ENCODE measurements at places on chromosomes 2 and 18.

DNA sequence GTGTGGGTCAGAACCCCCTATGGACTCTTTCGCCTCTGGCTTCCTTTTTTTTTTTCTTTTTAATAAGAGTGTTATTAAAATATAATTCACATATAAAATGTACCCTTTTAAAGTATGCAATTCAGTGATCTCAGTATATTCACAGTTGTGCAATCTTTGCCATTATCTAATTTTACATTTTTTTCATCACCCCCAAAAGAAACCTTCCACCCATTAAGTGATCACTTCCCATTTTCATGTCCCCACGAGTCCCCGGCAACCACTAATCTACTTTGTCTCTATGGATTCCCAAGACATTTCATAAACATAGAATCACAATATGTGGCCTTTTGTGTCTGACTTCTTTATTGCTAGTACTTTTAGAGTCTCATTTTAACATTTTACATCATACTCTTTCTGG is 38.7 kb upstream of the ANXA4 start:
- no peak for DNase-seq

- DNase-seq, result no peak
Measured at GRCh38 chr18:70058916-70059315, 111.2 kb upstream of the CD226 start.

DNA sequence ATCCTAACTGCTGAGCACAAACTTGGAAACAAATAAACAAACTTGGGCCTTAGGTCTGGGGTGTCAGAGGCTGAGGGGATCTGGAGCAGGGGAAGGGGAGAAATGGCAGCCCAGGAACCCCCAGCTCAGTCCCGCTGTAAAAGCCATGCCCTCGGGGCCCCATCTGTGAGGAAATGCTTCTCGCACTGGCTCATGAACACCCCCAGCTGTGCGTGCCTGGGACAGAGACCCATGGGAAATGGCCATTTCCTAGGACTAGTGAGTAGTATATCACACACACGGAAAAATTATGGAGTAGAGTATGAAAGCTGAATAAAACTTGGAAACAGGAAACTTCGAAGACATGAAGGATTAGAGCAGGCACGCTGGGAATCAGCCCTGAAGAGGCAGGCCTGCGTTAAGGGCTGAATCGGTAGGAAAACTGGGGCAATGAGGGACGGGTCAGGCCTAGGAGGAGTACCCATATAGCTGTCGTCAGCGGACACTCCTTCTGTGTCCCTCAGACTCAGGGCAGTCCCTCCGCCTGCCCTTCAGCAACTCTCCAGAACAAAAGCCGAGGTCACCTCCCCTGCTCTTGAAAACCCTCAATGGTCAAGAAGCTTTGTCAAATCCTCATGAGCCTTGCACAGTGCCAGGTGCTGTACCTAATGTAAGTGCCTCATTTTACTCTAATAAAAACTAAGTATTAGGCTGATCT is 120.8 kb upstream of the ODC1 start:
- DNase-seq, result no peak

DNA sequence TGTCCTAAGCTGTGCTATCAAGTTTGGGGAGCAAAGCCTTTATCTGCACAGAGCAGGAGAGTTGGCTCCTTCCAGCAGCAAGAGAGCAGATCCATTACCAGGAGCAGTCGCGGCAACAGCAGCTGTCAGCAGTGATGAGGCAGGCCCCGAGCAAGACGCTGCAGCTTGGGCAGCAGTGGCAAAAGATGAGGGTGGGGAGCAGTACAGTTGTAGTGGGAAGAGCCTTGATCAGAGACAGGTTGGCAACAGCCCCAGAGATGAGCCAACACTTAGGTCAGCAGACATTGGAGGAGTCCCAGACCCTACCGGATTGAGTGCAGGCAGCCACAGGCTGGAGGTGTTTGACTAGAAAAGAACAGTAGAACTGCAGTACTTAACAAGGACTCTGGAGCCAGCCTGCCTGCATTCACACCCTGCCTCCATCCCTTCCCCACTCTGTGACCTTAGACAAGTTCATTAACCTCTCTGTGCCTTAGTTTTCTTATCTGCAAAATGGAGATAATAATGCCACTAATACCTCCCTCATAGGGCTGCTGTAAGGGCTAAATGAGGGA is 117.1 kb upstream of the SERTAD2 start:
- DNase-seq, result no peak

DNA sequence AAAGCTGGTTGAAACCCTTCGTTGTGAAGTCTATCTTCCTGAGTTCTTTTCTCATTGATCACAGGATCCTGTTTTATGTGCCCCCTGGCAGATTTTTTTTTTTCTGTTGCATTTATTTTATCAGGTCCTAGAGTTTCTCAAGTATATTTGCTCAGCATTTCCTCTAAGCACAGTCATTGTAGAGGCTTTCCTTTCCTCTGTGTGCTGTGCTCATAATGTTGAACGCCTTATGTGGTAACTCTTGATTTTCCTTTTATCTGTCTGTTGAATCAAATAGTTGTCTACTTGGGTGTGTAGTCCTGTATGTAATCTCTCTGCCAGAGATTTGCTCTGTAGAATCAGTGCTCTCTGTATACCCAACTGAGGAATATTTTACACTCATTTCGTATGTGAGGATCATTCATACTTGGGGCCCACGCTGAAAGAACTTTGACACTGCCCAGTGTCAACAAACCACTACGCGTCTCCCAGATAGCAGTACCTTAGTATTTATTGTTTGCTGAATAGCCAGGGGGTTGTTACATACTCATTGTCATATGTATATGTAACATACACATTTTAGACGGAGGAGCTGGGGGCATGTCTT is 118.2 kb downstream of the CTNNA2 start:
- no peak for DNase-seq

DNA sequence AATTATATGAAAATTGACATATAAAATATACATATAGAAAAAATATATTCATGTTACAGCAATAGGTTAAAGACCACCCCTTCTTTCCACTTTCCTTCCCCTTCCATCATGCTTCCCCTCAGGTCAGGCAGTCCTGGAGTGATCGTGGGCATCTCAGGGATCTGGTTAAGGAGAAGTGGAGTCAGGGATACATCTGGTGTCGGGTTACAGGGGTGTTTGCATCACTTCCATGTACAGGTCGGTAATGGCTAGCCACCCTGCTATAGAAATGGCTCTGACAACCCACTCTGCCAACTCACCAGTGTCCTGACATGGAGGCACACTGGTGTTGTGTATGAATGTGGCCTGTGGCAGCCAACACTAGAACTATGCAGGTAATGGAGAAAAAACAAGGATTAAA is 36.3 kb upstream of the LGALSL start:
- no peak for DNase-seq

DNA sequence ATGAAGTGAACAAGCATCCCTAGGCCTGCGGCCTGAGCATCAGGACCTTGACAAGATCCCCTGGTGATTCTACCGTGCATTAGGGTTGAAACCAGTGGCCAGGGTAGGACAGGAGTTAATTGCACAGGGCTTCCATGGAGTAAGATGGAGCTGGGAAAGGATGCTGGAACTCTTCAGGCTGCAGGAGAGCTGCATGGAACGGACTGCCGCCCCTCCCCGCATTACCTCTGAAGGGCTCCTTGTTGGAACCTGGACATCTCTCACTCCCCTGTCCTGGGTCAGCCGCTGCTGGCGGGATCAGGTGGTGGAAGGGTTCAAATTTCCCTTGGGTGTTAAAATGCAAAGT is 156.6 kb upstream of the ID2 start:
- DNase-seq, result no peak

GRCh38 chr2:238512247-238512867 is 85.6 kb downstream of the ASB1 start:
- no peak for DNase-seq

DNA sequence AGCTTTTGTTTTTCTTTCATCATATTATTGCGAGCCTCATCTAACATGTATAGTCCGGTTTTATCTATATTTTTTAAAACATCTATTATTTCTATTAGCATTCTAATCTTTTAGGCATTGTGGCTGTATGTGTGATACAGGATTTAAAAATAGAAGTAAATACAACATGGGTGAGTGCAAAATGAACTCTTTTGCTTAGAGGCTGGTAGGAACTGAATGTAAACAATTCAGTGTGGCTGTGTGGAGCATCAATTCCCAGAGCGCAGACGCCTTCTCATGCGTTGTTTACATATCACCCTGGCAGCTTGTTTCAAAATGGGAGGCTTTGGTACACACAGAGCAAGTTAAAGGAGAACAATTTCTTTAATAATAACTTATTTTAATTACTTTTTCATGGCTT is 836 bp downstream of the DTNA start:
- DNase-seq, result no peak

DNA sequence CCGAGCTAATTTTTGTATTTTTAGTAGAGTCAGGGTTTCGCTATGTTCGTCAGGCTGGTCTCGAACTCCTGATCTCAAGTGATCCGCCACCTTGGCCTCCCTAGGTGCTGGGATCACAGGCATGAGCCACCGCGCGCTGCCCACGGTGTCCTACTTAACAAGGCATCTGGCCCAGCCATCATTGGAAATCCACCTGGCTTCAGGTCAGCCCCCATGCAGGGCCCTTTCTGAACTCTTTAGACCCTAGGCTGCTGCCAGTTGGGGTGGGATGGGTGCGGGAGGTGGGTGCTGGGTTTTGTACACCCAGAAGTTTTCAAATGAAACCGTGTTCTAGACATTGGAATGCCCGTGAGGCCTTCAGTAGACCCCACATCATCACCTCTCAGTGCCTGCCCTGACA is 26.6 kb upstream of the NT5DC4 start:
- DNase-seq, result no peak
